ENCODE measurements at places on chromosomes 1 and 21.

DNA sequence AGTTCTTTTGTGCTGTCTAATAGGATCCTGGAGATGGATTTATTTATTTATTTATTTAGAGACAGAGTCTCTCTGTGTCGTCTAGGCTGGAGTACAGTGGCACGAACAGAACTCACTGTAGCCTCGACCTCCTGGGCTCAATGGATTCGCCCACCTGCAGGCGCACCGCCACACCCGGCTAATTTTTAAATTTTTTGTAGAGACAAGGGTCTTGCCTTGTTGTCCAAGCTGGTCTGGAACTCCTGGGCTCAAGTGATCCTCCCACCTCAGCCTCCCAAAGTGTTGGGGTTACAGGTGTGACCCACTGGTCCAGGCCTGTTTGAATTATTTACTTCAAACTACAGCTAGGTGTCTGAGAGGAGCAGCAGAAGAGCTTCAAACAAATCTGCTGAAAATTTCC lies 9.6 kb upstream of the SPEN start:
- DNase-seq: no peak

DNA sequence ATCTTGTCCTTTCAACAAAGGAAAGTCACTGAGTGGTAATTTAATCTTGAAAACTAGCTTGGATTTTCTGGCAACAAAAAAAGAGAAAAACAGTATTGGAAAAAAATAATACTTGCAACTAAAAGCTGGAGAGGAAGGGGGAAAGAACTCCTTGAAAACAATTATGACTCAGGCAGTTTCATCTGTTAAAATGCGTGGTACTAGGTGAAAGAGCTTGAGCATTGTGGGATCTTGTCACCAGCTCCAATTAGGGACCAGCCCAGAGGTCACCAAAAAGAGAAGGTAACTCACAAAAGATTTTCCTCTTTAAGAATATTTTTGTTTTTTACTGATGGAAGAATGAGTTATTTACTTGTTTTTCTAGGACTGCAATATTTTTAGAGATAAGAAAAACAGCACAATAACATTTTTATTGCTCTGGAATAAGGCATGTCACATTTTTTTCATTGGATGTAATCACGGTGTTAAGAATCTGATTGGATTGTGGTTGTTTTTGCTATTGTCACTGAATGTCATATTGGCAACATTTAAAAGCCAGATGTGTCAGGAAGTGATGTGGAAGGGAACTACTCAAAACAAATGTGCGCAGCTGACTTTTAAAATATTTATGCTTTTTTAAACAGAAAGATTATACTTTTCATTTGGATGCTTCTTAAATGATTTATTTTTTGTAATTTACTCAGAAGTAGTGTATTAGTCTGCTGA lies 78.5 kb upstream of the ADAMTS5 start:
- DNase-seq: no peak

DNA sequence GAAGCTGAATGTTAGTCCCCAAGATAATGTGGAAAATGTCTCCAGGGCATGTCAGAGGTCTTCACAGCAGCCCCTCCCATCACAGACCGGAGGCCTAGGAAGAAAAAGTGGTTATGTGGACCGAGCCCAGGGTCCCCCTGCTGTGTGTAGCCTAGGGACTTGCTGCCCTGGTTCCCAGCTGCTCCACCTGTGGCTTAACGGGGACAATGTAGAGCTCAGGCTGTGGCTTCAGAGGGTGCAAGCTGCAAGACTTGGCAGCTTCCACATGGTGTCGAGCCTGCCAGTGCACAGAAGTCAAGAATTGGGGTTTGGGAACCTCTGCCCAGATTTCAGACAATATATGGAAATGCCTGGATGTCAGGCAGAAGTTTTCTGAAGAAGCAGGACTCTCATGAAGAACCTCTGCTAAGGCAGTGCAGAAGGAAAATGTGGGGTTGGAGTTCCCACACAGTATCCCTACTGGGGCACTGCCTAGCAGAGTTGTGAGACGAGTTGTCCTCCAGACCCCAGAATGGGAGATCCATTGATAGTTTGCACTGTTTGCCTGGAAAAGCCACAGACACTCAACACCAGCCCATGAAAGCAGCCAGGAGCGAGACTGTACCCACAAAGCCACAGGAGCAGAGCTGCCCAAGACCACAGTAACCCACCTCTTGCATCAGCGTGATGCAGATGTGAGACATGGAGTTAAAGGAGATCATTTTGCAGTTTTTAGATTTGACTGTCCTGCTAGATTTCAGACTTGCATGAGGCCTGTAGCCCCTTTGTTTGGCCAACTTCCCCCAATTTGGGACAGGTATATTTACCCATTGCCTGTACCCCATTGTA lies 204.9 kb downstream of the MRPL39 start:
- no peak for DNase-seq

DNA sequence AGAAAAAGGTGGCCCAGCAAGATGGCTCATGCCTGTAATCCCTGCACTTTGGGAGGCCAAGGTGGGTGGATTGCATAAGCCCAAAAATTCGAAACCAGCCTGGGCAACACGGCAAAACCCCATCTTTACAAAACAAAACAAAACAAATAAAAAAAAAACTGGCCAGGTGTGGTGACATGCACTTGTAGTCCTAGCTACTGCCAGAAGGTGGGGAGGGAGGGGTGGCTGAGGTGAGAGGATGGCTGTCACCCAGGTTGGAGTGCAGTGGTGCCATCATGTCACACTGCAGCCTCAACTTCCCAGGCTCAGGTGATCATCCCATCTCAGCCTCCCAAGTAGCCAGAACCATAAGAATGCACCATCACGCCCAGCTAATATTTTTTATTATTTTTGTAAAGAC lies 22.8 kb downstream of the RERE start:
- no peak for DNase-seq

DNA sequence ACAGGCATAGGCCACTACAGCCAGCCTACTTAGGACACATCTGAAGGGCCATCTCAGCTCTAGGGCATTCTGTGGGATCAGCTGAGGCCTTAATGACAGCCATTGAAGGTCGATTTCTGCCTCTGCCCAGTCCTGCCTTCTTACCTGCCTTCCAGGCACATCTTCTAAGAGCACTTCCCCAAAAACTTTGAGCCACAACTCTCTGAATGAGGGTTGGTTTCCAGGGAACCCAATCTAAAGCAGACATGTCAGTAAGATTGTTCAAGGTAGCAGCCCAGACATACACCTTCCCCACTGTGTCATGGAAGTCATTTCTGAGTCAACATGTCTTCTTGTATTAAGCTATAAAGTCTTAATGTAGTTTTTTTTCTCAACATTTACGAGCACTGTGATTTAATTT lies 18.2 kb upstream of the SSBP3 start:
- no peak for DNase-seq

DNA sequence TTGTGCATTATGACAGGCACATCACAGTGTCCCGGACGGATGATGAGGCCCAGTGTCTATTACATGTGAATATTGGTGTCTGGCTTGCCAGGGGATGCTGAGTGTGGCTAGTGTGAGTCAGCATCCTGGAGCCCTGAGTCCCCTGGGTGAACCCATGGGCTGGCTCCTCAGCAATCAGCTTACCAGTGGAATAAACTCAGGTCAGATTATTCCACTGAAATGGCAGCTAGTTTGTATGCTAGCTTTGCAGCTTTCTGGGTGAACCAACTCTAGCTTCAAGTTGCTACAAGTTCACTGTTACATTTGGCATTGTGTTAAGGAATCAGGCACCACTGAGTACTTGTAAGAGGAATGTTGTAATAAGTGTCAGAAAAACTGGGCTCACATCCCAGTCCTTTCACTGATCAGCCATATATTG lies 23.9 kb upstream of the RPTN start:
- peak; percentile 87 for DNase-seq

DNA sequence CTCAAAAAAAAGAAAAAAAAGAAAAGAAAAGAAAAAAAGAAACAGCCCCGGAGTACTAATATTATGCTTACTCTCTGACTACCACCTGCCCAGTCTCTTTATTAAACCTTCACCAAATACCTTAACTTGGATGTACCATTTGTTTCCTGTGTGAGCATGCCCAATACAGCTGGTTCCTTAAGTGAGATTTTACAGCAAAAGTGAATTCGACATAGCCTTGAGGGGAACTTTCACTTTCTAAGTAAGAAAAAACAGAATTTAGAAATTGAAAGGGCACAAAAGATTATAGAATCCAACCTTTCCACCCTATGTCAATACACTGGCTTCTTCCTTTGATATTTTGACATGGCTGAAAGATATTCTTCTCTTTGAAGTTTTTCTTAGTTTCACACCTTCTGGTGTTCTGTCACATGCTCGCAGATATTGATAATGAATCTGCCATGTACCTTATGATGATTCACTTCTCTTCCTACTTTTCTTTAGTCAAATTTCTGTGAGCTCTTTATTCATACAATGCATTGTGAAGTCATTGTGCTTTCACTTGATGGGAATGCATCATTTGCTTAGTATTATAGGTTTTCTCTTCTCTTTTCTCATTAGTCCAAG lies 5.2 kb upstream of the GIPC2 start:
- no peak for DNase-seq

DNA sequence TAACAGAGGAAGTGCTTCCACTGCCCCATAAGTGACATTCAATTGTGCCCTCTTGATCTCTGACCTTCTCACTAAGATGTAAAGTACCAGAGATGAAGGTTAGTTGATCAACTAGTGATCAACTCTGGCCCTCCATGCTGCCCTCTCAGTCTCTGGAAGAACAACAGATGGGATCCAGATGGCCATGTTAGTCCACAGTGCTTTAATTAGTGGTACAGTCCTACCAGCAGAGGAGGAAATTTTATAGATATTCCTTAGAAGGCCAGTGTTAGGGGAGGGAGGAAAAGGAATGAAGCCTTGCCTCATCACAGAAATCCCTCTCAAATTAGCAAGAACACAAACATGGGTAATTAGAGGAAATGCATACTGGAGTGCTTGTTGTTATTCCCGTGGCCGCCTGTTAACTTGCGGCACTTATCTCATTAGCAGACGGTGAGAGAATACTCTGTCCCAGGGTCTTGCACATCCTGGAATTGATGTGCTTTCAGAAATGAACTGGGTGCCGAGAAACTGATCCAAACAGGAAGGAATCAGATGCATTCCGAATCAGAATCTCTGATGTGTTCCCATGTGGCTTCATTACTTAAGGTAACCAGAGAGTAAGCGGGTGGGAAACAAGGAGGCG lies 91.1 kb upstream of the RGS4 start:
- DNase-seq: no peak

Measured in LHCN-M2 (cell line).